Heart right ventricle (tissue), 16 donors: ENCODE measurements at places on chromosomes 16 and 17. TPM values are rescaled to one million over a fixed set of nuclear protein-coding genes. Genes with fewer than 3 reads are reported as not detected.

The DRC3 gene
- 3.0 TPM for polyA plus RNA-seq

The CFAP97D1 gene
- polyA plus RNA-seq = not detected

The TBX2 gene
- 13.4 TPM for polyA plus RNA-seq

The NXPH3 gene
- polyA plus RNA-seq = 5.9 TPM

The MFSD6L gene
- 0.03 TPM for polyA plus RNA-seq

The WDR59 gene
- polyA plus RNA-seq = 15.6 TPM

The BAHCC1 gene
- polyA plus RNA-seq = 4.8 TPM

The NACA2 gene
- polyA plus RNA-seq = 0.10 TPM
